ENCODE measurements at places on chromosomes 2 and 18.
A peak's percentile ranks its signal among the peaks of the same experiment; 100 is the strongest.

- DNase-seq = no peak
These were observed 151.5 kb upstream of the PKDCC start for GRCh38 chr2:41896186-41896846.

GRCh38 chr2:25044990-25045389, 3.1 kb downstream of the EFR3B start:
- DNase-seq = no peak

- DNase-seq = peak; percentile 51
These were observed at the start of gene GALNT14 for GRCh38 chr2:31138037-31138962. GALNT14 (minus strand) TSS chr2:31138440; CDS start chr2:31138086, 354 bp downstream.

GRCh38 chr2:12318427-12319057, 398.2 kb upstream of the TRIB2 start:
- DNase-seq = no peak

GRCh38 chr2:131394147-131394931, 30.4 kb upstream of the RAB6D start:
- no peak for DNase-seq

DNA sequence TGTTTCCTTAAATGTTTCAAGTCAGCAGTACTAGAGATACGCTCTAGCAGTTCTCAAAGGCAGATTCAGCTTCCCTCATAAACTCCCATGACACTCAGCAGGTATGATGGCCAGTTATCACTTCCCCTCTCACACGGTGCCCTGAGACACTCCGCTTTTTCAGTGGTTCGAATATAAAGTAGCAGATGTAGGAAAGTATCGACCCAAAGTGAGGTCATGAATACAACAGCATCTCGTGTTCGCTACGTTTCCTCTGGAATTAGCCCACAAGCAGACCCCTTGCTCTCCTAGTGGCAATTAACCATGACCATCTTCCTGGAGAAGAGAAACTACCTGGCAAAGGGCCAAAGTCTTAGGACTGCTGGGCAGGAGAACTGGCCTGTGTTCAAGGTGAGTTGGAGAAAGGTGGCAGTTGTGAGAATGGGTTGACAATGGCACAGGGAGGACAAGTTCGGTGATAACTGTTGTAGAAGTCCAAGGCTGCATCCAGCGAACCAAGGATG, 9.3 kb upstream of the AGBL5 start:
- DNase-seq = no peak

DNA sequence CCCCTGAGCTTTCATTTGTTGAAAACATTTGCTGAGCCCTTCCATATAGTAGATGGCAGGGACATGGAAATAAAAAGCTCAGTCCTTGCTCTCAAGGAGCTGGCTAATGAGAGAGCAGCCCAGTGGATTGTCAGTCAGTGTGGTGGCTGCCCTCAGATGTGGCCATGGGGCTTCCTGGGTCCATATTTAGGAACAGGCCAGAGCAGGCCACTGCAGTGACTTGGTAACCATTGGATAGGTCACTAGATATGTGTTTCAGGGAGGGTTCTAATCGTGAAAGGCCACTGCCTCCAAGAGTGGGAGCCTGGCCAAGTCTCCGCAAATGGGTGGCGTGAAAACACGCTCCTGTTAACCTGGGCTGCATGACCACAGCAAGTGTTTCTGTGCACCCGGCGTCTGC, 37.4 kb downstream of the NPAS2 start:
- DNase-seq = no peak

GRCh38 chr2:23484275-23484674, 99.3 kb downstream of the KLHL29 start:
- DNase-seq = no peak

DNA sequence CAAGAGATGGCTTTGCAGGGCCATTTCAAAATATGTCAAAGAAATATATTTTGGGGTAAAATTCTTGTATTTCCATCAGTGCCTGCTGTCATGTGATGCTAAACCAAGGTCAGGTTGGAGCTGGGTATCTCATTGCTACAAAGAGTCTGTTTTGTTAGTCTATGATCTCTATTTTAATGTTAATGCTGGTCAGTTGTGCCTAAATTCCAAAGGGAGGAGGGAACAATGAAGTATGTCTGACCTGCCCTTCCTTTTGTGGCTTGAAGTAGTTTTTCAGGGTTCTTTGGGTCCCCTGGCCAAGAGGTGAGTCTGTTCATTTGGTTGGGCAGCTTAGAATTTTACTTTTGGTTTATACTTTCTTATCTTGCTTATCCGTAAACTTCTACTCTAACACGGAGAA, 61.6 kb upstream of the DYNAP start:
- DNase-seq = no peak

DNA sequence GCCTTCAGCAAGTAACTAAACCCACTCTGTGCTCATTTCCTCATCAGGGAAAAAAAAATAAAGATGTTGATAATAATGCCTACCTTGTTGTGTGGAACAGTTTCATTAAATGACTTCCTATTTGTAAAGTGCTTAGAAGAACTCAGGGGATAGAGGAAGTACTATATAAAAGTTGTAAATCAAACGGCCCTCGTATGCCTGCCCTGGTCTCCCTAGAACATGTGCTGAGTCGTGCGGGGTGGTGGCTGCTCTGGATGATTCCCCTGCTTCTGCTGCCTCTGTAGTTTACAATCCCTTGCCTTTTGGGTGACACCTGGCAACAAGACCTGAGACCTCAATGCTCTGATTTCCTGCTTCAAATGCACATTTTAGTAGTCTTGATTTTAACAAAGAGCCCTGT, 170.0 kb downstream of the CERS6 start:
- no peak for DNase-seq

GRCh38 chr2:31337197-31337596, 77.3 kb downstream of the XDH start:
- no peak for DNase-seq

- DNase-seq = no peak
These were observed 995 bp upstream of the RTN4 start for GRCh38 chr2:55051026-55051866.

DNA sequence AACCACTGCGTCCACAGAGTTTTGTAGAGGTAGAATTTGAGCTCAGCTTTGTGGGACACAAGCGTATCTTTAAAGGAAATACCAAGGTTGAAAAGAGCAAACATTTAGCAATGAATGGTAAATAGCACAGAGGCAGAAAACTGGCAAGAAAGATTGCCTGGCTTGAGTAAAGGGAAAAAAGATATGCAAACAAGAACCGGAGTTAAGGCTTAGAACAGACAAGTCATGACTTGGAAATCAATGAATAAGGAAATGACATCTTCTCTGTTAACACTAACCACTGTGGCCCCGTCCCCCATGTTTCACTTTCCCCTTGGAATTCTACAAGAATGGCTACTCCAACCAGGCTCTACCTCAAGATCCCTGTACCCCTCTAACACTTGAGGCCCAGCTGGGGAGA, 3.8 kb downstream of the STAM2 start:
- DNase-seq = no peak

- no peak for DNase-seq
These were observed 114.6 kb downstream of the TLK1 start for GRCh38 chr2:171046048-171046560.

GRCh38 chr2:165016772-165017411, 61.6 kb upstream of the SLC38A11 start:
- DNase-seq = no peak

Measured in cortex of kidney (tissue), 1 donor.